Neural crest cell (in vitro differentiated cells): ENCODE measurements at places on chromosomes 16 and 17.

- no peak for DNase-seq
- peaks cover 5% of the 10 kb centered on the region for H3K4me1 ChIP-seq
- H3K4me3 ChIP-seq: no peak overlapping the region
- H3K27me3 ChIP-seq: peaks cover 27% of the 10 kb centered on the region
- no peak overlapping the region for H3K27ac ChIP-seq
Measured at GRCh38 chr17:61442136-61442775, 10.0 kb upstream of the TBX4 start.

DNA sequence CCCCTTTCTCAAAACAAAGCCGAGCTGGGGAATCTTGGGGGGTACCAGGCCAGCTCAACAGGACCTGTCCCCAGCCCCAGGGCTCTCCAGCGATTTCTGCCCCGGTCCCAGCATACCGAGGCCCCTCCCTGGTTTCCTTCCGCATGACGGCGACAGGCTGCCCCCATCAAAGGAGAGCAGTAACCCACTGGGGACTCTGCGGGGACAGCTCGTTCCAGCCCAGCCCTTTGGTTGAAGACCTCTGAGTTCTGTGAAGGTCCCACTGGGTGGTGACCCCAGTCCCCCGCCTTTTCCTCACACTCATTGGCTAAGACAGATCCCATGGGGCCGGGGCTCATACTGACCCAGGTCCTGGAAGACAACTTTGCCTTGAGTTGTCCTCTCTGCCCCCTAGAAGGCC, 4.1 kb downstream of the SMTNL2 start:
- no peaks in the 10 kb centered on the region for H3K36me3 ChIP-seq
- no peak overlapping the region for H3K4me3 ChIP-seq
- no peak for DNase-seq

GRCh38 chr16:70687102-70687511, 1.3 kb upstream of the MTSS2 start:
- H3K27me3 ChIP-seq: peaks cover 3% of the 10 kb centered on the region
- H3K27ac ChIP-seq: no peak overlapping the region
- peaks cover 38% of the 10 kb centered on the region for H3K4me1 ChIP-seq
- H3K36me3 ChIP-seq: no peaks in the 10 kb centered on the region
- peak overlapping the region; percentile 93 for H3K4me3 ChIP-seq
- no peak for DNase-seq

DNA sequence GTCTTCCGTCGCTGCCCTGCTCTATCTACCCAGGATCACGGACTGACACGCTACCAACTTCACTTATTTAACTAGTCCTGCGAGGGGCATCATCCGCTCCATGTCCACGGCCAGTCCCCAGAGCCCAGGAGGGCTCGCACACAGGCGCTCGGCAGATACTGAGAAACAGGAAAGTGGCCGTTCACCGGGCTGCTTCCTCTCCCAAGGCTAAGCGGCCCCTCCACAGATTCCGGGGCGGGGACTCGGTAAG, 388 bp downstream of the OXLD1 start:
- no peaks in the 10 kb centered on the region for H3K36me3 ChIP-seq
- H3K27ac ChIP-seq: peak overlapping the region; percentile 97
- peaks cover 28% of the 10 kb centered on the region for H3K4me1 ChIP-seq
- no peak for DNase-seq

DNA sequence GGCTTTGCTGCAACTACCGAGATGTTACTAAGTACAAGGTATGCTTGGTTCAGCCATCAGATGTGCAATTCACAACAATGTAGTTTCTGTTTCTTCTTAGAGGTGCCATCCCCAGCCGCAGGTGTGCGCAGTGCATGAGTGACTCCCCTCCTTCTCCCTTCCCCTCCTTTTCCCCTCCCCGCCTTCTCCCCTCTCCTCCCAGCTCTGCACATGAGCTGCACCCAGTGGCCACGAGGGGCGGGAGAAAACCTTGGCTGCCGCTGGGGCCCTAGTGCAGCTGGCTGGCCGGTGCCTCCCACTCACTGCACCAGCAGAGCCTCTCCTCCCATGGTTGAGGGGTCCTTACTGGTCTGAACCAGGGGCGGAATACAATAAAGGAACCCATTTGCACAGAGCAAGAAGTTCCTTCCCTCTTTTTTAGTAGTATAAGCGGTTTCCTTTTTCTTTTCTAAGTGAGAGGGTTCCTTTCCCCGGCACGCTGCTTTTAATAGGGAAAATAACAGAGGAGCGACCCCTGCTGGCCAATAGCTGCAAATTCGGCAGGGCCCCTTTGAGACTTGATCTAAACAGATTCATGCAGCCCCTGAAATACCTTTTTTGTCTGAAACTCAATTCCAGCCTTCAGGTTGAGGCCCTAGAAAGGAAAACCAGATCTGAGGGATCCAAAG, 7.8 kb upstream of the CCL15 start:
- no peaks in the 10 kb centered on the region for H3K4me1 ChIP-seq
- H3K36me3 ChIP-seq: no peaks in the 10 kb centered on the region
- H3K4me3 ChIP-seq: no peak overlapping the region
- DNase-seq: no peak
- peaks cover 6% of the 10 kb centered on the region for H3K27me3 ChIP-seq

DNA sequence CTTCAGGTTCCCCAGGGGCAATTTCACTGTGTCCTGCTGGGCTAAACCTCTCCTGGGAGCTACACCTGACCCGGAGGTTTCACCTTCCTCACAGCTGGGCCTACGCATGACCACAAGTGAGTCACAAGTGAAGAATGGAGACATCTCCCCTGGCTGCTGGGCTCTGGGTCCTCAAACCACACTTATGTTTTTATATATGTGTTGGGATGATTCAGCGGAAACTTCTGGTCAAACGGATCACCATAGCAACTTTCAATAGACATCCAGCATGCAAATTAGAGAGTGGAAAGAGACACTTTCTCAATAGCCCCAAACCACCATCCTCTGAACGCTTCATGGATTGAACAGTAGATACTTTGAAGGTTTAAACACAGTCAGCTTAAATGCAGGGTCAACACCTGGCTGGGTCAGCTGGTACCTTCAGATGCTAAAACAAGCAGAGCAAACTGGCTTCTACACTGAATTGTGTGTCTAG, 28.0 kb upstream of the MAF start:
- no peaks in the 10 kb centered on the region for H3K4me1 ChIP-seq
- H3K27me3 ChIP-seq: peaks cover 5% of the 10 kb centered on the region
- DNase-seq: no peak
- no peaks in the 10 kb centered on the region for H3K36me3 ChIP-seq
- no peak overlapping the region for H3K4me3 ChIP-seq

DNA sequence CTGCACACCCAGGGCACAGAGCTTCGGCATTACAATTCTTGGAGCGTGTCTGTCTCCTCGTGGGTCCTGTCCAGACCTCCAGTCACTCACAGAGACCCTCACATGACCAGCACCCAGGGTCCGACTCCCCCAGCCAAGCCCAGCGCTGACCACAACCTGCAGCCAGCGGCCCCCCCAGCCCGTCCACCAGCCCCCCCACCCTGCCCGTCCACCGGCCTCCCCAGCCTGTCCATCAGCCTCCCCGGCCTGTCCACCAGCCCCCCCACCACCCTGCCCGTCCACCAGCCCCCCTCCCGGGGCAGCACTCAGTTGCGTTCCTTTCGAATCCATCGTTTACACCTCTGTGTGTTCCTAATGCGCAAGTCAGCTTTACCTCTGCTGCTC, 5.8 kb downstream of the SECTM1 start:
- no peak for DNase-seq
- peaks cover 37% of the 10 kb centered on the region for H3K27me3 ChIP-seq
- peaks cover 6% of the 10 kb centered on the region for H3K4me1 ChIP-seq
- H3K27ac ChIP-seq: no peak overlapping the region
- no peaks in the 10 kb centered on the region for H3K36me3 ChIP-seq

DNA sequence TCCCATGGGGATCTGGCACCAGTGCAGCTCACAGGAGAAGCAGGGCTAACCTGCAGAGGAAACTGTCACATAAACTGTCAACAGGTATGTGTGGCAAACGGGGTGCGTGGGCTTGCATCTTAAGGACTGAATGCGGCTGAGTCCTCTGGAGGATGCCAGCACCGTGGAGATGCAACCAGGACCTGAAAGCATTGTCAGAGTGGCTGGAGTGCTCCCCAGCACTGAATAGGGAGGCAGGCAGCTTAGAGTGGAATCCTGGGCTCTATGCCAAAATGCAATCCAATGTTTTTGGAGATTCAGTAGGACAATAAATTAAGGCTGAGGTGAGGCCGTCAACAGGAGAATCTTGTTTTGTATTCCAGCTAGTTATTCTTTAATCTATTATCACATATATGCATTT, 21.3 kb upstream of the SALL1 start:
- H3K36me3 ChIP-seq: peaks cover 12% of the 10 kb centered on the region
- H3K27me3 ChIP-seq: no peaks in the 10 kb centered on the region
- DNase-seq: no peak
- H3K27ac ChIP-seq: no peak overlapping the region
- H3K4me1 ChIP-seq: no peaks in the 10 kb centered on the region

DNA sequence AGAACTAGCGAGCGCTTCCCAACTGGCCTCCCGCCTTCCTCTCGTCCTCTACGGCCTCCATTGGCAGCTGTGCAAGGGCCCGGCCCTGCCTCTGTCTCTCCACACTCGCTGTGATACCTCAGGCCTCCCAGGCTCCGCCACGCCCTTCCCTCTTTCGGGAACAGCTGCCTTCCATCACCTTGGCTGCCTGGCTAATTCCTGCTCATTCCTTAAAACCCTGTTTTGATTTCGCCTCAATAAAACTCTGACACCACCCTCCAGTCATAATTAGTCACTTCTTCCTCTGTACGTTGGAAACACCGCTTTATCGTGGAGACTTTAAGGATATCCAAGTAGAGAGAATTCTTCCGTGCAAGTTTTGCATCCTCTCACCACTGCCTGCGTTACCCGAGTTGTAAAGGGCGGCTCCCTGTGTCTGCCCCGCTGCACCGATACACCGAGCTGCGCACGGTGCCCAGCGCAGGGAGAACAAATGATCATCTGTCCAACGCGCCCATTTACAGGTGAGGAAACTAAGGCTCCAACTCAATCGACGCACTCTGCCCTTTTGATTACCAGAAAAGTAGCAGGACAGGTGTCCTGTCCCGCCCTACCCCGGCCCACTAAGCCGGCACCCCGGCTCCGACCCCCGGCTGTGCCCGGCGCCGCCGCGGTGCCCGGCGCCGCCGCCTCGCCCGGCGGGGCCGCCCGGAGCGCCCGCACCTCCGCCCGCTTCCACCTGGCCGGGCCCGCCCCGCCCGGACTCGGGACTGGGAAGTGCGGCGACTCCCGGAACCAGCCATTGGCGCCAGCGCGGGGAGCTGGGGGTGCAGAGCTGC, 139.7 kb downstream of the SEC14L1 start:
- peaks cover 61% of the 10 kb centered on the region for H3K27me3 ChIP-seq
- no peak overlapping the region for H3K27ac ChIP-seq

DNA sequence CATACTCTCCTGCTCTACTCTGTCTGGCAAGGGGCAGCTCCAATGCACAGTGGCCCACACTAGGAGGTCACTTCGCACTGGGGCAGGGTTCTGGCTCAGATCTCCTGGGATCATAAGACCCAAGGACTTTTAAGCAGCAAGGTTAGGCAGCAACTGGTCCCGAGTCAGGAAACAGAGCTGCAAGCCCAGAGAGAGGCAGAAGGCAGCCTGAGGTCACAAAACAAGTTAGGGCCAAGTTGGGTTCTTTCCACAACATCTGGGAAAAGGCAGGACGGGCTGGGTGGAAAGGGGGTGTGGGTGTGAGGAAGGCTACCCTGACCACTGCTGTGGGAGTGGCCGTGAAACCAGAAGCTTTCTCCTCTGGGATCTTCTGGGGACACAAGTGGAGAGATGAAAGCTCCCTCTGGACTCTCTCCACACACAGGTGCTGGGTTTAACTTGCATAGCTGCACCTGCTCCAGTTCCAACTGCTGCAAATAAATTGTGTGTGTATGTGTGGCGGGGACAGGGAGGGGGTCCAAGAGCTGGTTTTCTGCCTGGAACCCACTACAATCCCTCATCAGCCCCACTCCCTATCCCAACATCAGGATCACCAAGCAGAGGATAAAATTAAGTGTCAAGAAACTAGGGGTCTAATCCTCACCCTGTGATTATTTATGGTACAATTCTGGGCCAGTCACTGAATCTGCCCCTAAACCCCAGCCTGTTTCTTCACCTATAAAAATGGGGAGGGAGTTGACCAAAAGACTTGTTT, 8.0 kb upstream of the TSPOAP1 start:
- peaks cover 19% of the 10 kb centered on the region for H3K4me1 ChIP-seq
- DNase-seq: no peak
- no peak overlapping the region for H3K4me3 ChIP-seq
- H3K36me3 ChIP-seq: no peaks in the 10 kb centered on the region

- DNase-seq: no peak
- H3K27ac ChIP-seq: no peak overlapping the region
- no peaks in the 10 kb centered on the region for H3K27me3 ChIP-seq
- peaks cover 63% of the 10 kb centered on the region for H3K4me1 ChIP-seq
Measured at GRCh38 chr17:80030730-80031410, 4.8 kb downstream of the TBC1D16 start.

- H3K36me3 ChIP-seq: no peaks in the 10 kb centered on the region
- peaks cover 5% of the 10 kb centered on the region for H3K4me1 ChIP-seq
Measured at GRCh38 chr16:58280846-58281301, 14.0 kb downstream of the PRSS54 start.

DNA sequence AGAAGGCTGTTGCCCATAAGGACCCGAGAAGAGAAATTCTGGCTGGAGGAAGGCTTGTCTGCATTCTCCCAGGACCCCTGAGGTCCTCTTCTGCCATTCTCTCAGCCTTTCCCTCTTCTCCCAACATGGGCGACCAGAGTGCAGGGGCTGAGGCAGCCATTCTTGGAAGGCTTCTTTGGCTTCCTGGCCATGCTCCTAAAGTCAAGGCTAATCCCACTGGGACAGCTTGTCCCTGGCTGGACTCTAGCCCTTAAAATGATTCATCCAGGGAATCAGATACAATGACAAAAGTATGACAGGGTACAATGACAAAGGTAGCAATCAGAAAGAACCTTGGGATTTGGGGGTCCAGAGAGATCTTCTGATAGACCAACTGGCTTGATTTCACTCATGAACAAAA, 26.8 kb downstream of the SRL start:
- no peak overlapping the region for H3K4me3 ChIP-seq
- peaks cover 20% of the 10 kb centered on the region for H3K4me1 ChIP-seq
- H3K36me3 ChIP-seq: no peaks in the 10 kb centered on the region

- no peak for DNase-seq
- H3K4me3 ChIP-seq: no peak overlapping the region
- no peak overlapping the region for H3K27ac ChIP-seq
- no peaks in the 10 kb centered on the region for H3K4me1 ChIP-seq
Measured at GRCh38 chr16:76175718-76176117, 101.5 kb upstream of the CNTNAP4 start.

GRCh38 chr17:64025732-64026294, 5.4 kb upstream of the ICAM2 start:
- H3K27ac ChIP-seq: no peak overlapping the region
- H3K4me1 ChIP-seq: peaks cover 4% of the 10 kb centered on the region
- no peak overlapping the region for H3K4me3 ChIP-seq
- H3K27me3 ChIP-seq: peaks cover 8% of the 10 kb centered on the region
- no peaks in the 10 kb centered on the region for H3K36me3 ChIP-seq

- no peak overlapping the region for H3K4me3 ChIP-seq
- H3K4me1 ChIP-seq: no peaks in the 10 kb centered on the region
- H3K36me3 ChIP-seq: peaks cover 3% of the 10 kb centered on the region
- H3K27me3 ChIP-seq: no peaks in the 10 kb centered on the region
- H3K27ac ChIP-seq: no peak overlapping the region
Measured at GRCh38 chr17:65029605-65030336, 26.8 kb downstream of the GNA13 start.
